ENCODE measurements at places on chromosomes 4 and X.

- no peak for DNase-seq
These were observed 103.0 kb upstream of the C1GALT1C1 start for GRCh38 chrX:120732879-120733278.

DNA sequence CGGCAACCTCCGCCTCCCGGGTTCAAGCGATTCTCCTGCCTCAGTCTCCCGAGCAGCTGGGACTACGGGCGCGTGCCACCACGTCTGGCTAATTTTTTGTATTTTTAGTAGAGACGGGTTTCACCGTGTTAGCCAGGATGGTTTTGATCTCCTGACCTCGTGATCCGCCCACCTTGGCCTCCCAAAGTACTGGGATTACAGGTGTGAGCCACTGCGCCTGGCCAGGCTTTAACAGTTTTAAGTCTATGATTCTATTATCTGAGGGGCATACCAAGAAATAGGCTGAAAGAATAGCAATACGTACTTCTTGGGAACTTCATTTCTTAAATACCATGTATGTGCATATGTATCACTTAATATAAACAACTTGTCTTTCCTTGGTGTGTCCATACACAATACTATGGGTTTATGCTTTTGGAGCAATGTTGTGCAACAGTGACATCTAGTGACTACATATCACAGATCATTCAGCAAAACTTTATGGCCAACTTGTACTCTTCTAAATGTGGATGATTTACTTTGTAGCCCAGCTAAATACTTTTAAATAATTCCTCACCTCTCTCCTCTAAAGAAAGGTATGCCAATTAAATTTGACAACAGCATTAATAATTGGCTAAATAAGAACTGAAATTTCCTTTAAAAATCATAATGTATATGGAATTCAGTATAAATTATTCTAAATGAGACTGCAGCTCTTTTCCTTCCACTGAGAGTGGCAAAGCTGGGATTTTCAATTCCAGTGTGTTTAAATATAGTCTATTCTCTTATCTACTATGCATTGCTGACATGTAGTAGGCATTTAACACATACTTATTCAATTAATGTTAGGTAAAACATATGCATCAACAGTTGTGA, 10.4 kb downstream of the SLC9B1 start:
- DNase-seq, result peak; percentile 59

DNA sequence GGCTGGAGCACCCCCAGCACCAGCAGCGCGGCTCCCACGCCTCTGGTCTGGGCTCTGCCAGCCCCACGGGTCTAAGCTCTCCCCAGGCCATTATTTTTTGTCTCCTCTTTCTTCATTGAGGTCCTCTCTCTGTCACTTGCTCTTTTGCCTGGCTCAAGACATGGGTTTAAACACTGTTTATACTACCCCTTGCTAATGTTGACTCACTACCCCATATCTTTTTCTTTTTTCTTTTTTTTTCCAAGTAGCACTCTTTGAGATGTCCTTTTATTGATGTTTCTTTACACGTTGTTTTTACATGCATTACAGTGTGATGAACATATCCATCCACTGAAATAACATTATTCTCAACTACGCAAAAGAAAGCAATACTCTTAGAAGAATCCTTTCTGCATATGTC, 1.7 kb upstream of the ERVMER34-1 start:
- DNase-seq, result no peak

GRCh38 chr4:8639777-8640720, 47.5 kb downstream of the CPZ start:
- no peak for DNase-seq

GRCh38 chrX:9846631-9847030, 60.4 kb downstream of the SHROOM2 start:
- no peak for DNase-seq

- no peak for DNase-seq
These were observed 9.7 kb upstream of the IQCM start for GRCh38 chr4:149825336-149825735.

GRCh38 chr4:104418286-104418685, 76.4 kb downstream of the CXXC4 start:
- DNase-seq, result no peak

DNA sequence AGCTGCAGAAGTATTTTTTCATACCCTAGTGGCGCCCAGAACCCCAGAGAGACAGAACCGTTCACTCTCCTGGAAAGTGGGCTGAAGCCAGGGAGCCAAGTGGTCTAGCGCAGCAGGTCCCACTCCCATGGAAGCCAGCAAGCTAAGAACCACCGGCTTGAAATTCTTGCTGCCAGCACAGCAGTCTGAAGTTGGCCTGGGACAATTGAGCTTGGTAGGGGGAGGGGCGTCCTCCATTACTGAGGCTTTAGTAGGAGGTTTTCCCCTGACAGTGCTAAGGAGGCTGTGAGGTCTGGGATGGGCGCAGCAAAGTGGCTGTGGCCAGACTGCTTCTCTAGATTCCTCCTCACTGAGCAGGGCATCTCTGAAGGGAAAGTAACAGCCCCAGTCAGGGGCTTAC, 84.5 kb upstream of the ATXN3L start:
- no peak for DNase-seq

DNA sequence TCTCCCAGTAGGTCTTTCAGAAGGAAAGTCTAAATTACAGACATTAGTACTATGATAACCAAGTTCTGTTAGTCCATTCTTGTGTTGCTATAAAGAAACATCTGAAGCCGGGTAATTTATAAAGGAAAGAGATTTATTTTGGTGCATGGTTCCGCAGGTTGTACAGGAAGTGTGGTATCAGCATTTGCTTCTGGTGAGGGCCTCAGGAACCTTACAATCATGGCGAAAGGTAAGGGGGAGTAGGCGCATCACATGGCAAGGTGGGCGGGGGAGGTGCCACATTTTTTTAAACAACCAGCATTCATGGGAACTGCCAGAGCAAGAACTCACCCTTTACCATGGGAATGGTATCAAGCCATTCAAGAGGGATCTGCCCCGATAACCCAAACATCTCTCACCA, 26.2 kb upstream of the USP46 start:
- no peak for DNase-seq

GRCh38 chr4:39539089-39539611, 11.9 kb upstream of the UGDH start:
- DNase-seq, result no peak

- DNase-seq, result no peak
These were observed 37.9 kb downstream of the LDB2 start for GRCh38 chr4:16860516-16860915.

- no peak for DNase-seq
These were observed 8.1 kb downstream of the ENPEP start for GRCh38 chr4:110484029-110484428.

- DNase-seq, result no peak
These were observed 35.7 kb upstream of the MAB21L2 start for GRCh38 chr4:150546286-150546685.

- DNase-seq, result no peak
These were observed 6.2 kb upstream of the PLCXD1 start for GRCh38 chrX:274904-275475.

DNA sequence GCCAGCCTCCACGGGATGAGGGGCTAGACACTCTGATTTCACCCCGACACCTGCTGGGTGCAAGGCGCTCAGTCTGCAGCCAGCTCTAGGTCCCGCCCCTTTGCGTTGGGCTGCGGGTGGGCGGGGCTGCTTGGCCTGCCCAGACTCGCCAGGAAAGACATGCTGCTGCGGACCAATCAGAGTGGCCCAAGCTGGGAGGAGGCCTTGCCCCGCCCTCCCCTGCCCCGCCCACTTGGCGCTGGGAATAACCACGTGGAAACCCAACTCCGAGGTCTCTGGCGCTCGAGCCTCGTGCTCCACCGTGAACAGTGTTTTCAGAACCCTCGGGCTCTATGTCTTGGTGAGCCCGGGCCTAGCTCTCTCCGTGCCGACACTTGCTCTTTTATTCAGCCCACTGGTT, 5.3 kb upstream of the VMA21 start:
- DNase-seq, result no peak

GRCh38 chr4:142850478-142850877, 4.4 kb upstream of the INPP4B start:
- DNase-seq, result no peak

DNA sequence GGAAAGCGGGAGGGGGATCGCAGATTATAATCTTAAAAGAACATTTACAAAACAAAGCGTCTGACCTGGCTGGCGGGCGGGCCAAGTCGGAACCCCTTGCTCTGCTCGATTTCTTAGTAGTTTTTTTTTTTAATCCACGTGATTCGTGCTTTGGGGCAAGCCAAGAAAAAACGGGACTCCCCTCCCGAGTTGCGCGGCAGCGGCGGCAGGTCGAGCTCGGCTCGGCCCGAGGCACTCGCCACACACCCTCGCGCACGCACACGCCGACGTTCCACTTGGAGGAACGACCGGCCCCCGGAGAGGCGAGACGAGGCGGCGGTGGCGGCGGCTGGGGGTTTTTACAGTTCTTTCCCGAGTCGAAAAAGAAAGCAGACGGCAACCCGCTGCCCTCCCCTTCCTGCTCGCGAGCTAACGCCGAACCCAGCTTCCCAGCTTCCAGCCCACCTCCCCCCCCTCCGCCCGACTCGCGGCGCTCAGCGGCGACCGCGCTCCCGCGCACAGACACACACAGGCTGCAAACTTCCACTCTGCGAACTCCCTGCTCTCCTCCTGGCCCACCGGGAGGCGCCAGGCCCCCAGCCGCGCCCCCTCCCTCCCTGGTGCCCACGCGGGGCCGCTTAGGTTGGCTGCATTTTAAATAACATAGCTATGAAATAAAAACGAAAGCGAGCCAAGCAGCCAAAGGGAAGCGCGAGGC, 1.2 kb downstream of the BCOR start:
- DNase-seq, result no peak

DNA sequence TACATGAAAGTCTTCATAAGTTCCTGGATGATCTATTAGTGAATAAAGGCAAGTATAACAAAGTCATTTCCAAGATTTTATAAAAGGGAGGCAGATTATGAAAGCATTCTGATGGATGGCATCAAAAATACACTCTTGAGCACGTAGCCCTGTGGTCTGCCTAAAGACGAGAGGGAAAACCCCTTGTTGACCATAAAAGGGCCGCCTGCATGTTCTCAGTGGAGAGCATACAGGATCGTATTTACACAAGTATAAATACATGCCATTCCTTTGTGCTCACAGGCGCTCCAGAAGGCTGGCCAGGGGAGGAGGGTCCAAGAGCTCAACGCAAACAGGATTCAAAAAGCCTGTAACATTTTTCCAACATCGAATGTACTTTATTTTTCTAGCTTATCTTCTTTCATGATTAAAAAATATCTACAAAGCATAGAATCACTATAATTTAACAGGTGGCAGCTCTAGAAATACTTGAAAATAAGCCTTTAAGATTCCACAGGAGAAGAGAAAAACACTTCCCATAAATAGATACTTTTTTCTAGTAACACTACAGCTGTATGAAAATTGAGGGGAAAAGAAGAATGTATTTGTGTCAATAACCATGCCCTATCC, 29.6 kb downstream of the PDGFC start:
- DNase-seq, result no peak

GRCh38 chr4:144647095-144647561, 1.2 kb downstream of the HHIP start:
- DNase-seq, result no peak

- no peak for DNase-seq
These were observed 122.9 kb downstream of the MAML3 start for GRCh38 chr4:140031061-140031460.

GRCh38 chr4:128855621-128856020, 46.1 kb downstream of the JADE1 start:
- no peak for DNase-seq

DNA sequence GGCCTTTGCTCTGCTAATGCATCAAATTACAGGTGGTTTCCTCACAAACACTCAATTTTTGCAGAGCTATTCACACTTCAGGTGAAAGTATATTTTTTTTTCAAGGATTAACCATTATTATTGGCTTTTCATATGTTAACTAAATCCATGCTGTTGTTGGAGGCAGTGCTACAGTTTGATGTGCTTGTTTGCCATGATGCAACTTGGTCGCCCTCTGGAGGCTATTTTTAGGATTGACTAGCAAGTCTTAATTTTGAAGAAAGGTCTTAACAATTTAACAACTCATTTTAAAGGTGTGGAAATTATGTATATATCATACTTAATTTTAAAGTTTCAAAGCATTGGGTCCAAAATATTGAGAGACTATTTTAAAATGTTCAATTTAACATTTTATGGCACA, 168.8 kb upstream of the FAM47A start:
- no peak for DNase-seq

GRCh38 chr4:4428966-4429875, 42.3 kb downstream of the NSG1 start:
- no peak for DNase-seq

GRCh38 chr4:109303140-109303496, 660 bp upstream of the COL25A1 start:
- DNase-seq, result peak; percentile 26

GRCh38 chr4:8741513-8742226, 130.0 kb downstream of the HMX1 start:
- DNase-seq, result no peak

Data from left renal cortex interstitium (tissue), 4 donors.